Non-pigmented ciliary epithelial cell (primary cell): ENCODE measurements at places on chromosomes 5 and 9.

DNA sequence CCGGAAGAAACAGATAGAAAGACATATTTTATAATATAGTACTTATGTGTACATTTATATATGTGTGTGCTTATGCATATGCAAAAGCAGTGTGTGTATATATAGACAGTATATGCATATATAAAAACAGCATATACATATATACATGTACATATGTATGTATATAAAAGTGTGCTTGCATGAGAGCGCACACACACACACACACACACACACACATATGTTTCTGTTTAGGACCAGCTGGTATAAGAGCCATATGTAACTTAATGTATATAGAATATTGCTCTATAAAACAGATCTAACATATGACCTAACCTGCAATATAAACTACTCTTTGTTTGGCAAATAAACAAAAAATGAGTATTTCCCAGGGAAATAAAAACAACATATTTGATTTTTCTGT lies 65.1 kb upstream of the CDH9 start:
- no peak for DNase-seq

DNA sequence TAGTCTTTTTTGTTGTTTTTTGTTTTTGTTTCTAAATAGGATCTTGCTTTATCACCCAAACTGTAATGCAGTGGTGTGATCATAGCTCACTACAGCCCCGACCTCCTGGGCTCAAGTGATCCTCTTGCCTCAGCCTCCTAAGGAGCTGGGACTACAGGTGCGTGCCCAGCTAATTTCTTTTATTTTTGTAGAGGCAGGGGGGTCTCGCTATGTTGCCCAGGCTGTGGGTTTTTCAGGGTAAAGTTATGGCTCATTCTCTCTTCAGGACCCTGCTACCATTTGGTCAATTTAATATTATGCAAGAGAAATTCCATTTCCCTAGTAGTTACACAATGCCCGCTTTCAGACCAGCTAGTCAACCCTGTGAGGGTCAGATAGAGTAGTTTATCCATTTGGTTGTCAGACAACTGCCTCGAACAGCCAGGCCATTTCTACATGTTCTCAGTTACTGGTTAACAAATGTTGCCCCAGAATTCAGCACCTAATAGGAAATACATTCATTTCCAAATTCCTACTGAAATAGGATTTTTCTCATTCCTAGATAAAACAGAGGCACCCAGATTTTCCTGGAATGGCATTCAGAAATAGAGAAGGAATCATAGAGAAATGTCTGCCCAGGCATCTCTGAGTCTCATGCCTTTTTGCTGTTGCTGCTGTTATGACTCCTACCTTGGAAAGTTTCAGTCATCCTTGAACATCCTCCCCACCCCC lies 6.4 kb upstream of the GLIS3 start:
- DNase-seq: no peak

GRCh38 chr5:142697356-142698255 lies 11.7 kb upstream of the FGF1 start:
- peak; percentile 43 for DNase-seq

- DNase-seq: peak; percentile 82
Measured at GRCh38 chr5:55816342-55816741, 34.8 kb upstream of the IL31RA start.

GRCh38 chr5:132132138-132132537 lies 58.5 kb downstream of the CSF2 start:
- DNase-seq: no peak

DNA sequence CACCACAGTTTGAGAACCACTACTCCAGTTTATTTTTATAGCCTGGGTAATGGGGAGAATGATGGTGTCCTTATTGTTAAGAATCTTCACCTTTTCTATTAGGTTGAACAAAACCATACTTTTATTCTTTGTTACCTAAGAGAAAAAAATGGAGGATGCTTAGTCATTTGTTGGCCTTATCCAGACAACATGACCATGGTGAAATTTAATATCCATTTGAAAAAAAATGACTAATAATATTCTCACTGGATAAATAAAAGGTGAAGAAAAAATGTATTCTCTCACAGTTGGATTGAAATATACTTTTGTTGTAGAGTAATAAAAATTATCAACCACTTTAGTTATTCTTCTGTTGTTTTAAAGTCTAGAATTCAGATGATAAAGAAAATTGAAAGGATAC lies 5.8 kb upstream of the CCNH start:
- DNase-seq: no peak

DNA sequence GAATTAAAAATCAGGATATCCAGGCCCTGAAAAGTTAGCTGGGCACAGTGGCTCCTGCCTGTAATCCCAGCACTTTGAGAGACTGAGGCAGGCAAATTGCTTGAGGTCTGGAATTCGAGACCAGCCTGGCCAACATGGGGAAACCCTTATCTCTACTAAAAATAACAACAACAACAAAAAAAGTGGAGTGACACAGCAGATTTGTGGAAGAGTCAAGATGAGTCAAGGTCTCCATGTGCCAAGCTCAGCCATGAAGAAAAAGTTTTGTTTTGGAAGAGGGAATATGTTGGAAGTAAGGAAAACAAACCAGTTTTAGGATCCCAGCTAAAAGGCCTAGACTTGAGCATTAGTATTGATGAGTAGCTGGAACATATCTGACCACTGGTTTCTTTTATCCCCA lies 14.7 kb downstream of the LRRC70 start:
- DNase-seq: no peak

- no peak for DNase-seq
Measured at GRCh38 chr5:179486596-179487051, 63.7 kb upstream of the RUFY1 start.

DNA sequence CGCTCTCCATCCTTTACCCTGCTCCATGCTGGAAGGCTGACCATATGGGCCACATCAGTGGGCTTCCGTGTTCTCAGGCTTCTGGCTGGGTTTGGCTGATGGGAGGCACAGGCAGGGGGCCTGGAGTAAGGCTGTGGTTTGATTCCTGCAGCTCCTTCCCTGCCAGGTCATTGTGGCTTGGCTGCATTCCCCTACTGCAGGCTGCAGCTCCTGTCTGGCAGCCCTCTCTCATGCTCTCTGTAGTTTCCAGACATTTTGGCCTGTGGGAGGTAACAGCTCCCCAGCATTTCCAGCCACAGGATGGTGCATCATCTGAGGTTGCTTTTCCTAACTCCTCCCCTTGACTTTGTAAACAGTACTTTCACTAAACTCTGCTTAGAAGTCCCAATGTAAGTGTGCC lies 102.0 kb upstream of the PTPN3 start:
- DNase-seq: peak; percentile 71

- DNase-seq: no peak
Measured at GRCh38 chr9:698276-698675, 143.2 kb upstream of the DMRT1 start.

GRCh38 chr5:114325541-114325940 lies 36.3 kb upstream of the KCNN2 start:
- no peak for DNase-seq

DNA sequence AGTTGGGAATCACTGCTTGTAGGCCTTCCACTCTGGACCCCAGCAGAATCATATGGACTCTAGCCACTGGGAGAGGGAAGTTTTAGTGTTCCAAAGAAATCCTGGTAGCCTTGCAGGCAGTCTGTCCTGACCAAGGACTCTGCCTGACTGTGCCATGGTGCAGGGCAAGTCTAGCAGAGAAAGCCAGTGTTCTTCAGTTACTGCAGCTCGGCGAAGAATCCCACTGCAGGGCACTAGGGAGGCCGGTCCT lies 20.3 kb upstream of the MATR3 start:
- DNase-seq: no peak

DNA sequence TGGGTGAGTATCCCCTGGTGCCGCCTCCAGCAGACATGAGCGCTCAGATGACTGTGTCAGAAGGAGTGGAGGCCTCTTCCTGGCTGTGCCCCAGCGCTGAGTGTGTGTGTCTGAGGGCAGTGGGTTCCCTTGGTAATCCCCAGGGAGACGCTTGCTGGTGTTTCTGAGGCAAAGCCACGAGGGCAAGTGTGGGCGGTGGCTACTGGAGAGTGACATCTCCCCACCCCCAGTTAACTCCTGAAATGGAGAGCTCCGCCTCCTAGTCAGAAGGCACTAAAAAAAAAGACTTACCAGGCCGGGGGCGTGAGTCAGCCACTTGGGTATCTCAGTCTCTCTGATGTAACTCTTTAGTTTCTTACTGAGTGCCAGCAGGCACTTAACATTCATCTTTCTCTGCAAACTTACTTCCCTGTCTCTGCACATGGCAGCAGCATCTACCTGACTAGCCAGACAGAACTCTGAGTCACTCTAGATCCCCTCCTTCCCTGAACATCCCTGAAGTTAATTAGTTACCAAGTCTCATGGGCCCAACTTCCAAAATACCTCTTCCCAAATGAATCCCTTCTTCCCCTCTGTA lies 19.3 kb downstream of the ORM2 start:
- DNase-seq: peak; percentile 93

GRCh38 chr5:57494104-57495098 lies 11.8 kb upstream of the ACTBL2 start:
- peak; percentile 99 for DNase-seq

- no peak for DNase-seq
Measured at GRCh38 chr9:16873126-16873802, 2.8 kb upstream of the BNC2 start.

DNA sequence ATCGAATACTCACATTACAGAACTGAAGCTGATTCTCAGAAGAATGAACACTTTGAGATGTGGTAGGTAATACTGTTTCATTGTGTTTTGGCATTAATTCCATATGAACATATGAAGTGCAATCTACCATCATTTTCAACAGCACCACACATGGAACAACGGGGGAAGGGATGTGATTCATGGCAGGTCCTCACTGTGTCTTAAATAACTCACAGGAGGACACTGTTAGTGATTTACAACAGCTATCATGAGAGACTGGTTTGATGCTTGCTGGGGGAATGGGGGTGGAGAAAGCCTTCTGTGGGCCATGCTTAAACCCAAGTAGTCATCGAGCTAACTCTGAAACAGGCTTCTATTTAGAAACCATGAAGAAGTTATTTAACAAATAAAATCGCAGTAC lies 232.9 kb downstream of the SPOCK1 start:
- DNase-seq: no peak

- DNase-seq: no peak
Measured at GRCh38 chr9:70352802-70353201, 61.7 kb downstream of the KLF9 start.

DNA sequence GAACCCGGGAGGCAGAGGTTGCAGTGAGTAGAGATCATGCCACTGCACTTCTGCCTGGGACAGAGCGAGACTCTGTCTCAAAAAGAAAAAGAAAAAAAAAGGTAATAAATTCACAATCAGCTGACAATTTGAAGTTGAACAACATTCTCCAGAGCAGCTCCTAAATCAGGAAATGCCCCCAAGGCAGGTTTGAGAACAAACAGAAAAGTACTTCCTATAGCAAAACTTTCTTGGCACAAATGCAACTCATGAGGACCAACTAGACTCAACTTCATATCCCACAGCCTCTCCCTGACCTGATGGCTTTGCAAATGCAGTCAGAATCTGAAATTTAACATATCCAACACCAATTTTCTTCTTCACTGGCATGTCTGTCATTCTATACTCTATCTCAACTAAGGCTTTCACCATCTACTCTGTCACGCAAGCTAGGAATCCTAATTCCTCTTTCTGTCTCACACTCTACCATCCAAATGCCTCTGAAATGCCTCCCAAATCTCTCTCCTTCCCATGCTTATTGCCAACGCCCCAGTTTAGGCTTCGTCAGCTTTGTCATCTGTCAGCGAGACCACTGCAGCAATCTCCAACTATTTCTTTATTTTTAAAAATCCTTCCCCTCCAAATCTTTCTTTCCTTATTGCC lies 113.3 kb downstream of the MAPKAP1 start:
- DNase-seq: no peak

GRCh38 chr9:69149321-69149807 lies 24.7 kb upstream of the TJP2 start:
- peak; percentile 81 for DNase-seq

- no peak for DNase-seq
Measured at GRCh38 chr5:52794519-52794918, 6.8 kb downstream of the ITGA1 start.

GRCh38 chr5:53733853-53734252 lies 173.4 kb downstream of the NDUFS4 start:
- DNase-seq: no peak

DNA sequence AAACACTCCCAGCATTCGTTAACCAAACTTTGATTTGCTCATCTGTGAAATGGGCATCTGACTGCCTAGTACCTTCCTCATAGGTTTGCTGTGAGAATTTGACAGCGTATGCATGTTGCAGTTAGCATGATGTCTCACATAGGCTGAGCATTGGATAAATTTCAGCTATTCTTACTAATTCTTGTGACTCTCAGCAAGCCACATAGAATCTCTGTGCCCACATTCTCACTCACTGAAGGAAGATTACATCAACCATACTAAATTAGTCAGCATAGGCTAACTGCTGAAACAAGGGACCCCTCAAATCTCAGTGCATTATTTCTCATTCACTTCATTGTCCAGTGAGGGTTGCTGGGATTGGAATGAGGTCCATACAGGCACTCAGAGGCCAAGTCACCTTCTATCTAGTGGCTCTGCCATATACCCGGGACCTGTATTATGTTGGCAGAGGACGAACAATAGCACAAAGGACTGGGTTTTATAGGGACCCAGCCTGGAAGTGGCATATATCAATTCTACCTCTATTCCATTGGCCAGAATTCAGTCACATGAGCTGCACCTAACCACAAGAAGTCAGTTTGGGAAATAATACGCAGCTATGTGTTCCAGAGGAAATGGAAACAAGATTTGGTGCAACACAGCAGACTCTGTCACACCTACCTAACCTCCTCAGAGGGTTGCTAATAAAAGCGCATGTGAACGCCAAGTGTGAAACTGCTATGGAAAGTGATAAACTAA lies 4.2 kb upstream of the PTGER4 start:
- DNase-seq: no peak

- DNase-seq: no peak
Measured at GRCh38 chr5:58462623-58463230, 2.8 kb upstream of the PLK2 start.

- DNase-seq: no peak
Measured at GRCh38 chr5:181191526-181192336, 13.3 kb downstream of the TRIM7 start.

GRCh38 chr5:140642718-140643117 lies 3.5 kb downstream of the TMCO6 start:
- no peak for DNase-seq

DNA sequence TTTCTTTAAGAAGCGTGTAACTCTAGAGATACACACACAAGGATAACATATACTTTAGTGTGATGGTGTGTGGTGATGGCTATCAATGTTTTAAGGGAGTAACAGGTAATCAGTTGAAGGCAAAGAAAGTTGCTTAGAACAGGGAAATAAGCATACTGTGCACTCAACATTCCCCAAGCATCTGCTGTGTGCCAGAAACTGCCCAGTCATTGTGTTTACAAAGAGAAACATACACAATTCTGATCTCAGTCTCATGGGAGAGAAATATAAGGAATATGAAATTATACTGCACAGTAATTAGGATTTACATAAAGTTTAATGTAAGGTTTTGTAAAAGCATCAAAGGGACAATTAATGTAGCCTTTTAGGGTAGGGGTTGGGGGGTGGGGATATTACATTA lies 224.1 kb upstream of the TYRP1 start:
- DNase-seq: no peak

- no peak for DNase-seq
Measured at GRCh38 chr9:115808695-115809094, 344.9 kb upstream of the PAPPA start.
